Epithelial cell of alveolus of lung (primary cell): ENCODE measurements at places on chromosomes 2 and 18. TPM values are rescaled to one million over a fixed set of nuclear protein-coding genes. Genes with fewer than 3 reads are reported as not detected.

The PRKAG3 gene
- 0.40 TPM in 1 of 2 replicates, not detected in the other for total RNA-seq

The RAD51AP2 gene
- under 0.01 TPM in 1 of 2 replicates, not detected in the other for total RNA-seq

The TMEM163 gene
- 0.13 TPM in 1 of 2 replicates, not detected in the other for total RNA-seq

The ZNF2 gene
- total RNA-seq = 2.8 and 3.3 TPM in 2 replicates

The PPP1R1C gene
- total RNA-seq = 0.91 and 0.96 TPM in 2 replicates

The HOXD12 gene
- not detected in 2 replicates for total RNA-seq
